ENCODE measurements at places on chromosomes 16 and 17.
A peak's percentile ranks its signal among the peaks of the same experiment; 100 is the strongest.

DNA sequence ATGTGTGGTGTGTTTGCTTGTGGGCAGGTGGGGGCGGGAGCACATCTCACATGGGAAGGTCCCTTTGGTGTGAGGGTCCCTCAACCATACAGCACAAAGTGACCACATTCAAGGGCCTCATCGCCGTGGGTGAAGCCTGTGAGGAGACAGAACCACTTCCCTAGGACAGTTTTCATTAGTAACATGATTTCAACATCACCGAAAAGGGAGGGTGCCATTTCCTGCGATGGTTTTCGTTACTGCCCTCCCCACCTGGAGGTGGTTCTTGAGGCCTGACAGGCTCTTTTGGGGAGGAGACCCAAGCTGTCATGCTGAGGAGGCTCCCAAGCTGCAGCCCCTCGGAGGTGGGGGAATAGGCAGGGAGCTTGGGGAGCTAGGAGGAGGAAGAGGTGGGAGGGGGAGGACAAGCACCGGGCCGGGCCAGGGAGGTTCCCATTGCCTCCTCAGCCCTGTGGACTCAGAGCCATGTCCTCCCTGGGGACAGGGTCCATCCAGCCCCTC, 9.5 kb downstream of the CD300LB start:
- no peak for DNase-seq

GRCh38 chr17:43338886-43339516, 59.8 kb upstream of the ARL4D start:
- peak; percentile 40 for DNase-seq

DNA sequence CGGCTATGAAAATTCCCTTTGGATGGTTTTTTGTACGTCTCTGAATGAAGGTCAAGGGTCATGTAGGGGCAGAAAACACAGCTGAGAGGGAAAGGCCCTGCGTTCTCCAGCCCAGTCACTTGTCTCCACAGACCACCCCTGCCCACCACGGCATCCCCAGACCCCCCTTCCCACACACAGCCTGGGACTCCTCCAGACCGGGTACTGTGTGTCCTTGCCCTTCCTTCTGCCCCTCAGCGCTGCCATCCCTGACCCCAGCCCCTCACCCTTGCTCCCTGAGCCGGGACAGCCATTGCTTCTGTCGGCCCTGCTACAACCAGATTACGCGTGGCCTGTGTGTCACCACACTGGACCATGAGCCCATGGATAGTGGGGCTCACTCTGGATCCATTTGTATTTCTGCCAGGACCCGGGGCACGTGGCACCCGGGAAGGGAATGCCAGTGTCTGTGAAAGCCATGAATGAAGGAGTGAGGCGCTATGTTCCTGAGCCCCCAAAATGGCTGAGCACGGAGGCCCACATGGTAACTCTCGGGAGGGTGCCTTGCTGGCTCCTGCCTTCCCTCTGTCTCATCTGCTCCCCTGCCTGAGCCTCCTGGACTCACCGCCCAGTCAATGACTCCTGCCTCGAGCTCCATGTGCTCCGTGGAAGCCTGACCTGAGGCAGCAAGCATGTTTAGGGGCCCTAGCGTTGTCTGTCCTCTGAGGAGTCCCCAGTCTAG, 139.1 kb upstream of the FOXF1 start:
- no peak for DNase-seq

GRCh38 chr16:55499281-55499680, 9.6 kb upstream of the LPCAT2 start:
- DNase-seq, result no peak

DNA sequence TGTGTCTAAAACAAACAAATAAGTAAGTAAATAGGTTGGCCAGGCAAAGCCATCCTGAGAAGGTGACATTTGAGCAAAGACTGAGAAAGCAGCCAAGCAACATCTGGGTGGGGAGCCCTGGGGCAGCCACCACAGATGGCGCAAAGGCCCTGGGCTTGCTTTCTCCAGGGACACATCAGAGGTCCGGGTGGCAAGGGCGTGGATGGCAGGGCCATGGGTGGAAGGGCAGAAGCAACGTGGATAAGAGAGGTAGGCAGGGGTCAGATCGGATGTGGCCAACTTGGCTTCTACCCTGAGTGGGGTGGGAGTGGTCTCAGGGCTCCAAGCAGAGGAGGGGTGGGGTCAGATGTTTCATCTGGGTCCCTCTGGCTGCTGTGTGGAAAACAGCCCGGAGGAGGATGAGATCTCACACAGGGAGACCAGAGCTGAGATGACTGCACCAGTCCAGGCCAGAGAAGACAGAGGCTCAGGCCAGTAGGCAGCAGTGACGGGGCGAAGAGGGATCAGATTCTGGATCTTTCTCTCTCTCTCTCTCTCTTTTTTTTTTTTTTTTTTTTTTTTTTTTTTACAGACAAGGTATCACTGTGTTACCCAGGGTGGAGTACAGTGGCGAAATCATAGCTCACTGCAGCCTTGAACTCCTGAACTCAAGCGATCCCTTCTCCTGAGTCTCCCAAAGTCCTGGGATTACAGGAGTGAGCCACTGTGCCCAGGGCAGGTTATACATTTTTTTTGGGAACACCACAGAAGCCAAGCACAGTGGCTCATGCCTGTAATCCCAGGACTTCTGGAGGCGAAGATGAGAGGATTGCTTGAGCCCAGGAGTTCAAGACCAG, 6.1 kb upstream of the SPN start:
- no peak for DNase-seq

- no peak for DNase-seq
Observed at GRCh38 chr17:10126616-10127501, 71.5 kb downstream of the GAS7 start.

- no peak for DNase-seq
Observed at GRCh38 chr17:1711804-1712203, 1.6 kb upstream of the TLCD2 start.

GRCh38 chr17:35934760-35935159, 4.2 kb upstream of the RDM1 start:
- DNase-seq, result no peak

DNA sequence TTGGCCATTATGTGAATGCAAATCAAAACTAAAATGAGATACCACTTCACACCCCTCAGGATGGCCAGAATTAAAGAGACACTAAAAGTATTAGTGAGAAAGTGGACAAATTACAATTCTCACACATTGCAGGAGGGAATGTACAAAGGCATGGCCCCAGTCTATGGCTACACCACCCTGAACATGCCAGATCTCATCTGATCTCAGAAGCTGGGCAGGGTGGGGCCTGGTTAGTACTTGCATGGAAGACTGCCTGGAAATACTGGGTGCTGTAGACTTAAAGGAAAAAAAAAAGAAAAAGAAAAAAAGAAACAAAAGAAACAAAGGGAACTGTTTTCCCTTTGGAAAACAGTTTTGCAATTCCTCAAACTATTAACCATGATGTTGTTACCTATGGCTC, 97.0 kb upstream of the RBL2 start:
- no peak for DNase-seq

Data from stimulated activated CD8-positive, alpha-beta memory T cell treated with anti-CD3 and anti-CD28 coated beads, Interleukin-4, amount 100 ng/mL, for 4 hours (primary cell).